Activated T-cell treated with anti-CD3 and anti-CD28 coated beads for 48 hours (primary cell): ENCODE measurements at places on chromosomes 5 and 9.

DNA sequence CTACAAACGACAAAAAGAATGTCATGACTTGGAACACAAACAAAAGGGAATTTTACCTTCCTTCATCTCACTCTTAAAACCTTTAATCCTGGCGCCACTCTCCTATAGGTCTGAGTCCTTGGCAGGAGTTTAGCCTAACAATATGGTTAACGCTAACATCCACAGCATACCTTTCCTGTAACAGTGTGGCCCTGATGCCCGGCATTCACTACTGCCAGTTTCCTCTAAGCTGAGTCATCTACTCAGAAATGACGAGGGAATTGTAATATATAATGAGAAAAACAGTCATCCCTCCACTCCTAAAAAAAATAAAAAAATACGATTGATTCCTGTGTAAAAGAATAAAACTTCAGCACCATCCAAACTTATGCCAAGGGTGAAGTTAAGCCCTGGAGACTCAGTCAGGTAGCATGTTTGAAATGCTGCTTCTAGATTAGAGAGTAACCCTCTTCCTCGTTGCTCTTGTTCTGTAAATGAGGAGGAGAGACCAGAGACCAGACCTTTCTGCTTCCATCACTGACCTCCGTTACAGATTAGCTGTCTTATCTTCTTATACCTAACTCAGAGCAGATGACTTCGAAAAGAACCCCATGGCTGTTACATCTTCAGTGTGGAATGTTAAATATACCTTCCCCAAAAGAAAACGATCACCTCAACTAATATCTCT is 37.4 kb downstream of the CCDC125 start:
- no peak for DNase-seq

- DNase-seq = no peak
These were observed 61.6 kb upstream of the RPL26L1 start for GRCh38 chr5:172897481-172898217.

DNA sequence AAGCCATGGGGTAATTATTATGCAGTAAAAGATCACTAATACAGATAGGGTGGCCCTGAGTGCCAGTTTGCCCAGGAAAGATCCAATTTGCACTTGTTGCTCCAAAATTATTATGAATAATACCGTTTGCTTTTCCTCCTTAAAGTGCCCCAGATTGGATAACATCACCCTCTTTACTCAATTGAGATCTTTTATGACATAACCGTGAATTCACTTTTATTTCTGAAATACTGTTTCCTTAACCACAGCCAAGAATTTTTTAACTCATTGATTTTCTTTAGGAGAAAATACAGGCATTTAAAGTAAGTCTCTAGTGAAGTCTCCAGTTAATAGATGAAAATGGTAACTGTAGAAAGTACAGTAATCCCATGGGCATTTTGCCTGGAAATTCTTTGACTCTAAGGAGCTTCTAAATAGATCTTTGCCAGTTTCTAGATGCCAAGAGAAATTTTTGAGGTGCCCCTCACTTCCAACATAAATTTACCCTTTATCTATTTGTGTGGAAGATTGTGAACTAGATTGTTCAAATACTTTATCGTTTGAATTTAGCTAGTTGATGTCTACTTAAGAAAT is 99.2 kb downstream of the UHRF2 start:
- no peak for DNase-seq

DNA sequence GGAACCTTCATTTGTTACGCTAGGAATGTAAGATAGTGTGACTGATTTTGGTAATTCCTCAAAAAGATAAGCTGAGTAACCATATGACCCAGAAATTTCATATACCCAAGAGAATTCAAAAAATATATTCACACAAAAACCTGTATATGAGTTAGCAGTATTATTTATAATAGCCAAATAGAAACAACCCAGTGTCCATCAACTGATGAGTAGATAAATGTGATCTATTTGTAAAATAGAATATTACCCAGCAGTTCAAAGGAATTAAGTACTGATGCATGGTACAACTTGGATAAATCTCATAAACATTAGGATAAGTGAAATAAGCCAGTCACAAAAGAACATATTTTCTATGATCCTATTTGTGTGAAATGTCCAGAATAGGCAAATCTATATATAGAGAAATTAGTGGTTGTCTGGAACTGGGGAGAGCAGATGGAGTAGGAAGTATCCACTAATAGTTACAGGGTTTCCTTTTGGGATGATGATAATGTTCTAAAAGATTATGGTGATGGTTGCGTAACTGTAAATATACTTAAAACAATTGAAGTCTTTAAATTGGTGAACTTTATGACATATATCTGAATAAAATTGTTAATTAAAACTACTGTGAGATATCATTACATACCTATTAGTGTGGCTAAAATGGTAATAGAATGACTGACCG is 10.2 kb downstream of the MARCHF6 start:
- DNase-seq = no peak

DNA sequence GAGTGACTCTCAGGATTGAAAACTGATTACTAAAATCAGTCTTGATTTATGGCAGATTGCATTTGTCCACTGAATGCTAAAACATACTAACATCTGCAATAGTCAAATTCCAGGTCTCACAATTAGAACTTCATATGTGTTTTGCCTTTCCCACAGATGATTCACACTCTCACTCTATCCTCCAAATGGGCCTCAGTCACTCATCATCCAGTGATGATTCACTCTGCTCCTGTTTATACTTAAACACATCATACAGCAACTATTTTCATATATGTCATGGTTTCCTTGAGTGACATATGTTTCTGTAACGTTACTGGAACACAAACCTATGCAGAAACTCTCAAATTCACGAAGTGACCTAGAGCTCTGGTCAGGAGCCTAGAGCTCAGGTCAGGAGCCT is 512.9 kb downstream of the HINT1 start:
- no peak for DNase-seq

DNA sequence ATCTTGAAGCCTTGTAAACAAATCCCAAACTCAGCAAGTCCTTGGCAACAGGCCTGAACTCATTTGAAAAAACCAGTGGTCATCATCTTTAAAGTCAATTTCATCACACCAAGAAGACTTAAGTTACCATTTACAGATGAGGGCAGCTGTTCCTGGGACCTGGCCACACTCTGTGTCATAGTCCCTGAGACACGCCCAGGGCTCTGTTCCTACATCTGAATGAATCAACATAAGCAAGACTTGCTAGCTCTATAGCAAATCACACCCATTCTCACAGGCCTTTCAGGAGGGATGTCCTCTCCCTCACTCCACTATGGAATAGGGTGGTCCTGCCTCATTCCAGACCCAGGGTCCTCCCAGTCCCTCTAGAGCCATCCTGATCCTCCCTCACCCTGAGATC is 142.8 kb downstream of the NSG2 start:
- no peak for DNase-seq

DNA sequence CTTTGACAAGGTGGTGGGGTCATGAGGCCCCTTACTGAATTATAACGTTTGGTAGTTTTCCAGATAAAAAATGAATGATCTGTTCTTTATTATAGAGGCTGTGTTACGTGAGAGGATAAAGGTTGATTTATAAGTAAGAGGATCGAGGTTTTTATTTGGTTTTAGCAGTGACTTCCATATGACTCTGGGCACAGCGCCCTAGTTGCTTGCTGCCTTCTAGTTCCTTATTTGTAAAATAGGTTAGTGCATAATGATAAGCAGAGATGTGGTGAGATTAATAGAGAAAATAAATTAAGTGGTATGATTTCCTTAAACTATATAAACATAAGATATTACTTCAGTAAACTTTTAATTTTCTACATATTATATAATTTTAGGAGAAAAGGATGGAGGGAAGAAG is 29.8 kb downstream of the MRRF start:
- no peak for DNase-seq
